H54 (cell line): ENCODE measurements at places on chromosomes 12 and 14.

DNA sequence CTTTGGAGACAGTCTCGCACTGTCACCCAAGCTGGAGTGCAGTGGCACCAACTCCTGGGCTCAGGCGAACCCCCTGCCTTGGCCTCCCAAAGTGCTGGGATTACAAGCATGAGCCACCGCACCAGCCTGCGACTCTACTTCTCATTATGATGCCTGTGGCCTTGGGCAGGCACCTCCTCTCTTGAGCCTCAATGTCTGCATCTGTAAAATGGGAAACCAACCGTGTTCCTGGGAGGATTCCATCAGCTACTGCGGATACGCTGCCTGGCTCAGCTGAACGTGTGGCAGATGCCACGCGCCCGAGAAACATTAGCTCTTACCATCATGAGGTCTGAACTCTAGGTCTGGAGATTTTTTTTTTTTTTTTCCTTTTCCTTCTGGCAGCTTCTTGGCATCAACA is 5.8 kb downstream of the TESC start:
- no peak for DNase-seq

DNA sequence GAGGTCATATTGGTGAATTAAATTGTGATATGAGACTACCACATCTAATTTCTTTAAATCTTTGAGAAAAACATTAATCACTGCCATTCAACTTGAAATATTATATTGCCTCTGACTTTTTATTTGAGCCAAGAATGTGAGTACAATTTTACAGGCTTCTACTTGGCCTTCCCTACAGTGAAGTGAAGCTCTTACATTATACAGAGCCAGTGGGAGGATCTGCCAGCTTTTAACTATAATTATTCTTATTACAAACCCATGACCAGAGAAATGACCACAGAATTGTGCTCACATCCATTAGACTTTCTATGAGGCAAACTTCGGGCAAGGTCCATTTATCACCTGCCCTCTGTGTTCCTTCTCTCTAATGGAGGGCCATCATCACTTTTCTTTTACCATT is 114.2 kb downstream of the RERGL start:
- DNase-seq = no peak

DNA sequence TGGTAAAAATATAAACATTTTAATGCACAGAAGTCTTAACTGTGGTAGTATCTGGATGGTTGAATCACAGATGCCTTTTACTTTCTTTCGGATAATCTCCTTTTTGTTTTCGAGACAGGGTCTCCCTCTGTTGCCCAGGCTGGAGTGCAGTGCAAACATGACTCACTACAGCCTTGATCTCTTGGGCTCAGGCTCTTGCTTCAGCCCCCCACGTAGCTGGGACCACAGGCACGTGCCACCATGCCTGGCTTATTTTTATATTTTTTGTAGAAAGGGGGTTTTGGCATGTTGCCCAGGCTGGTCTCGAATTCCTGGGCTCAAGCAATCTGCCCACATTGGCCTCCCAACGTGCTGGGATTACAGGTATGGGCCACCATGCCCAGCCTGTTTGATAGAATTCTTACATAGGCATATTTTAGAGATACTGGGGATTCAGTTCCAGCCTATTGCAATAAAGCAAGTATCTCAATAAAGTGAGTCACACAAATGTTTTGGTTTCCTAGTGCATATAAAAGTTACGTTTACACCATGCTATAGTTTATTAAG is 99.2 kb downstream of the SNAPC1 start:
- DNase-seq = no peak

GRCh38 chr12:92065018-92065499 is 80.6 kb downstream of the BTG1 start:
- no peak for DNase-seq

GRCh38 chr14:69671365-69672030 is 60.1 kb downstream of the SUSD6 start:
- DNase-seq = no peak

DNA sequence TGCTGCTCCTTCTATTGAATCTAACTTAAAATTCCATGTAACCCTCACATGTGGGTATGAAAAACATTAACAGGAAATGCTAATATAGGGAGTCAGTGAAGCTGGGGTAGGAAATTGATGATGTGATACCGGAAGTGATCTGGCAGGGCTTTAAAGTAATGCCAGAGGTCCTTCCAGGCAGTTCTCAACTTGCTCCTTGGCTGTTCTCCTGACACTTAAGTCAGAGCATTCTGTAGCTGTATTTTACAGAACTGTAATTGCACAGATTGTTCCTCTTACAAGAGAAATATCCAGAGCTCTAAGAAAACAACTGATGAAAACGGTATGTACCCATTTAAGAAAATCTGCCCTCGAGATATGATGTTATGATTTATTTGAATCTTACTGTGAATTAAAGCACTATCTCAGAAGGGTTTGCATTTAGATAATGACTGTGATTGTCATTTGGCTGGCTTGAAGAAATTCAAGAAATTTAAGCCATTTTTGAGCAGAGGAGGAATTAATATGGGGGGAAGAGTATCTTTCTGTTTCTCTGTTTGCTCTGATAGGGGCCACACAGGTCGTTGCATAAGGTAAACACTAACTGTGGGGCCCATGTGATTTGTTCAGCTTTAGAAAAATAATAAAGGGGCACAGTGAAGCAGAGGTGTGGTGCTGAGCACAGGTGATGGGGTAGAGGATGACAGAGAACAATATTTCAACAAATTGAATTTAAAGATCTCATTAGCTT is 88.4 kb downstream of the BBS10 start:
- peak; percentile 25 for DNase-seq

GRCh38 chr14:100293497-100294212 is 12.6 kb downstream of the SLC25A29 start:
- no peak for DNase-seq

GRCh38 chr12:103929046-103929783 is 995 bp upstream of the HSP90B1 start:
- peak; percentile 59 for DNase-seq

GRCh38 chr12:2503762-2504161 is 291.0 kb upstream of the FKBP4 start:
- no peak for DNase-seq

GRCh38 chr12:62370189-62370588 is 96.4 kb upstream of the MON2 start:
- DNase-seq = no peak

DNA sequence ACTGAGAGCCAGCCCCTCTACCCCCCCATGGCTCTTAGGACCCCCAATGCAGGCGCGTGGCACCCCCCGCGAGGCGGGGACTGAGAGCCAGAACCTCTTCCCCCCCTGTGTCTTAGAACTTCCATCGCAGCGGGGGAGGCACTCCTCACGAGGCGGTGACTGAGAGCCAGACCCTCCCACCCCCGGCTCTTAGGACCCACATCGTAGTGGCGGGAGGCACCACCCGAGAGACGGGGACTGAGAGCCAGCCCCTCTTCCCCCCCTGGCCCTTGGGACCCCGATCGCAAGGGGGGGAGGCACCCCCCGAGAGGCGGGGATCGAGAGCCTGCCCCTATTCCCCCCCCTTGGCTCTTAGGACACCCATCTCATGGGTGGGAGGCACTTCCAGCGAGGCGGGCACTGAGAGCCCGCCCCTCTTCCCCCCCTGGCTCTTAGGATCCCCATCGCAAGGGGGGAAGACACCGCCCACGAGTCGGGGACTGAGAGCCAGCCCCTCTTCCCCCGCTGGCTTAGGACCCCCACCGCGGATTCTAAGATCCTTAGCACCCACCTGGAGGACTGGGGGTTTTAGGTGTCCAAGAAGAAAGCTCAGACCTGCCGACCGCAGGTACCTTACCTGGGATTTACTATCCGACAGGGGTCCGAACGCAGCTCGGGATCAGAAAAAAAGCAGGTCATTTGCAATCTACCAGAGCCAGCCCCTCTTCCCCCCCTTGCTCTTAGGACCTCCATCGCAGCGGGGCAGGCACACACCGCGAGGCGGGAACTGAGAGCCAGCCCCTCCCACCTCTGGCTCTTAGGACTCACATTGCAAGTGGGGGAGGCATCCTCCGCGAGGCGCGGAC is 44.9 kb downstream of the DDX11 start:
- DNase-seq = peak; percentile 47

GRCh38 chr14:102486513-102487203 is 22.9 kb downstream of the ANKRD9 start:
- DNase-seq = no peak
